ENCODE measurements at places on chromosomes 3 and 15. TPM values are rescaled to one million over a fixed set of nuclear protein-coding genes. Genes with fewer than 3 reads are reported as not detected.

TOP2B gene
- total RNA-seq = 82.3 TPM

ACKR2 gene
- total RNA-seq = 0.15 TPM

CADPS gene
- total RNA-seq = 57.8 TPM

PCBP4 gene
- 151 TPM for total RNA-seq

DNA sequence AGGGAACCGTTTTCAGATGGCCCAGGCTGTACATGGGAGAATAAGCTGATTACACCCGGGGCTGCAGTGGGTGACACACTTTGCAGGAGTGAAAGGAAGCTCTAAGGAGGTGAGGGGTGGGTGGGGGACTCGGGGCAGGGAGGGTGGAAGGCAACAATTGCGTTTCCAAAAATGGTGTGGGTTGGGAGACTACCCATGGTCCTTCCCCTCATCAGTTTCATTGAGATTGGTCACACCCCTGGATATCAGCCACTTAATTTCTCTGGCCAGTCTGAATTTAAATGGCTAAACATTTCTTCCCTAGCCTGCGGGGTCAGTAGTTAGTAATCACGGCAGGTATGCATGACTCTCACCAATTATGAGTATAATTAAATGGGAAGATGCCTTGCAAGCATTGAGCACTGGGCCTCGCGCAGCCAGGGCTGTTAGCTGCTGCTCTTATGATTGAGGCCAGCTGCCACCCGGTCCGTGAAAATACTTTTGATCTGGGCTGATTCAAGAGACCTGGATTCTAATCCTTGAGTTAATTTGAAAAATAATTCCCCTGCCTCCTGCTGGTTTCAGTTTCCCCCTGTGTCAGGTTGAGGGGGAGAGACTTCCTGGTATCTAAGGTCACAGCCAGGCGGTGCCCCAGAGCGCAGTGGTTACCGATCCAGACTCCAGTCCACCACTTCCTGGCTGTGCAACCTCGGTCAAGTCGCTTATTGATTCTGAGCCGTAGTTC is 23.3 kb downstream of the SLC6A6 start:
- DNase-seq = no peak

- no peak for DNase-seq
These were observed 28.8 kb downstream of the NBEAL2 start for GRCh38 chr3:47008234-47008796.

GRCh38 chr15:57857871-57858270 is 151.4 kb downstream of the POLR2M start:
- DNase-seq = no peak

DNA sequence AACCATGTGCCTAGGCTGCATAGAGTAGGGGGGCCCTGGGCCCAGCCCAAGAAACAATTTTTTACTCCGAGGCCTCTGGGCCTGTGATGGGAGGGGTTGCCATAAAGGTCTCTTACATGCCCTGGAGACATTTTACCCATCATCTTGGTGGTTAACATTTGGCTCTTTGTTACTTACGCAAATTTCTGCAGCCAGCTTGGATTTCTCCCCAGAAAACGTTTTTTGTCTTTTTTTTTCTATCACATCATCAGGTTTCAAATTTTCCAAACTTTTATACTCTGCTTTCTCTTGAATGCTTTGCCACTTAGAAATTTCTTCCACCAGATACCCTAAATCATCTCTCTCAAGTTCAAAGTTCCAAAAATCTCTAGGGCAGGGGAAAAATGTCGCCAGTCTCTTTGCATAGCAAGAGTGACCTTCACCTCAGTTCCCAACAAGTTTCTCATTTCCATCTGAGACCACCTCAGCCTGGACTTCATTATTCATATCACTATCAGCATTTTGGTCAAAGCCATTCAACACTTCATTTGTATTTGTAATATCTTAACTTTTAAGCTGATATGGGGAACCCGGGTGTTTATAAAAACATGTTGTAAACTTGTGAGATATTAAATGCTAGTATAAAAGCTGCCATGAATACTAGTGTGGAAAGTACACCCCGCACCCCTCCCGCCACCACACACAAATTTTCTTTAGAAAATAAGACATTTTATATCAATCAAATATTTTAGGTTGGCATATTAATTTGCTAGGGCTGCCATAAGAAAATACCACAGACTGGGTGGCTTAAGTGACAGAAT is 56.0 kb upstream of the PLSCR4 start:
- no peak for DNase-seq

DNA sequence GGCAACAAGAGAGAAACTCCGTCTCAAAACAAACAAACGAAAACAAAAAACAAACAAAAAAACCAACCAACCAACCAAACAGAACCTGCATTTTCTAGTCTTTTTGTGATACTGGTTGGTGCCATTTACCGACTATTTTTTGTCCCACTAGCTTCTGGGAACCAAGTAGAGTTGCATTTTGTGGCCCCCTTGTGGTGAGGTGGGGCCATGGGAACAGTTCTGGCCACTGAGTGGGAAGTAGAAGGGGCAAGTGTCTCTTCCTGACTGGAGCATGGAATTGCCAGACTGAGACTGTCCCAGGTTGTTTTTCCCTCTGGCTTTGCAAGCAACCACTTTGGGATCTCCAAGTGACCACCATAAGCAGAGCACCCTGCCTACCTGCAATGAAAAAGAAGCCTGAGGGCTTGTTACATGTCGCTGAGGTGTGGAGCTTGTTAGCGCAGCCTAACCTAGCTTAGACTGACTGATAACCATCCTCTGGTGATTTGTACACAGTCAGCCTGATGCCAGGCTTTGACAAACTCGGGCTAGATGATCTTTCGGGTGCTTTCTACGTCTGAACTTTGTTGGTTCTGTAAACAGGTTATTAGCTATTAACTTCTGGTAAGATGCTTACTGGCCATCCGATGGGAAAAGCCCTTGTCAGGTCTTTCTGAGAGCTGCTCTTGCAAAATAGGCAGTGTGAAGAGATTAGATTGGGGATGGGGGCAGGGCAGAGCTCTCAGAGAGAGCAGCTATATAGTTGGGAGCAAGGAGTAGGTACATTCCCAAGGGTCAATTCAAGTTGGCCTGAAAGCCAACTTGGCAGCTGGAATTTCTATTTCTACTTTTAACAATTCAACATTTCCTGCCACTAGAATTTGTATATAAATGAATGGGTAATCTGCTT is 172.2 kb downstream of the SSR3 start:
- DNase-seq = peak; percentile 28

- DNase-seq = peak; percentile 70
These were observed 27.3 kb upstream of the TRAK1 start for GRCh38 chr3:42063888-42064287.

GRCh38 chr3:148008591-148008990 is 599.4 kb downstream of the ZIC1 start:
- no peak for DNase-seq

- DNase-seq = no peak
These were observed 7.0 kb downstream of the CHST14 start for GRCh38 chr15:40477642-40478327.

DNA sequence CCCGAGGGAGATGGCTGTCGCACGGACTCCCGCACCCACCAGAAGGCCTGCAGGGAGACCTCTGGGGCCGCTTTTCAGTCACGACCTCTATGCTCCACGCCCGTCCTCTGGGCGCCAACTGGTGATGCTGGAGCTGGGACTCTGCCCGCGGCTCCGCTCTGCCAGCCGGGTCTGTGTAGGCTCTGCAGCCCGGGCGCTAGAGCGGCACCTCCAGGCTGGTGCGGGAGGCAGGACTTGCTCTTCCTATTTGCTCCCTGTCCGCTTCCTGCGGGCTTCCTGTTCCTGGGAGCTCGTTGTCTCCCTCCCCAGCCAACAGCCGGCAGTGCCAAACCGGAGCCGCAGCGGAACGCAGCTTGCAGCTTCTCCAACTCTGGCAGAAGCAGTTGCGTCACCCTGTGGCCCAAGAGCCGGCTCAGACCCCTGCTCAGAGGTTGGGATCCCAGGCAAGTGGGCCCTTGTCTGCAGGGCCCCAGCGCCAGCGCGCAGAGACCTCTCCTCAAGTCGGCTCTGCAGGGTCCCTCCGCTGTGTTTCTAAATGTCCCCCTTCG is 285.9 kb downstream of the XXYLT1 start:
- peak; percentile 66 for DNase-seq

DNA sequence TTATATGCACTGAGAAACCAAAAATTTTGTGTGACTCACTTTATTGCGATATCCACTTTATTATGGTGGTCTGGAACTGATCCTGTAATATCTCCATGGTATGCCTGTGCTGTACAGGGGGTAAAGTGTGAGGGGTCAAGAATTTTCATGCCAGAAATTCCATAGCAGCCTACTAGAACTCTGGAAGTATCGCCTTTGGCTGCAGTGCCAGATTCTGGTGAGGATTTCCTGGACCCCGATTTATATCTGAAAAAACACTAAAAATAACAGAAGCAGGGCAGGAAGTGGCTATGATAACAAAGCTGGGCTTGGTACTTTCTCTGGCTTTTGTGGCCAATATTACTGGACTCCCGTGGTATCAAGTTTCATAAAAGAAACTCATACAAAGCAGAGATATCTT is 36.4 kb downstream of the CCDC80 start:
- DNase-seq = no peak

DNA sequence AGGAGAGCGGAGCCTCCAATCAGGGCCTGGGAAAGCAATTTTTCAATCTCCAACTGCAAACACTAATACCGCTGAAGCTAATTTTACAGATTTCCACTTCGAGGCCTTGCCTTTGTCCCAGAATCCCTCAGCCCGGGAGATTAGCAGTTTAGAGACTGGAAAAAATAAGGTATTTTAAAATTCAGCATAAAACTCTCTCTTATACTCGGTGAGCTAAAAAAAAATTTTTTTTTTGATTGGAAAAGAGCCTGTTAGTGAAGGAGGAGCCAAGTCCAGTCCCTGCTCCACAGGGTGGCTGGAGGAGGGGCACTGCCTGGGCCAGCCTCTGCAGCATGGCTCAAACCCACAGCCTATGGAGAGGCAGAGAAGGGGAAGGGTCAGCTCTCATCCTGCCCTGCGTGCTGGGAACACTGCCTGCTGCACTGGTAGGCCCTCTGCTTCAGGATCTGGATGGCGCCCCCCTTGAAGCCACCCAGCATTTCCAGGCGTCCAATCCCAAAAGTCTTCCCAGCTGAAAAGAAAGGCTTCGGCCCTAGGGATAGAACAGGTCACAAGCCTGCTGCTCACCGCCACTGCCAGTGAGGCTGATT is 48.9 kb downstream of the CACNA2D2 start:
- peak; percentile 17 for DNase-seq

DNA sequence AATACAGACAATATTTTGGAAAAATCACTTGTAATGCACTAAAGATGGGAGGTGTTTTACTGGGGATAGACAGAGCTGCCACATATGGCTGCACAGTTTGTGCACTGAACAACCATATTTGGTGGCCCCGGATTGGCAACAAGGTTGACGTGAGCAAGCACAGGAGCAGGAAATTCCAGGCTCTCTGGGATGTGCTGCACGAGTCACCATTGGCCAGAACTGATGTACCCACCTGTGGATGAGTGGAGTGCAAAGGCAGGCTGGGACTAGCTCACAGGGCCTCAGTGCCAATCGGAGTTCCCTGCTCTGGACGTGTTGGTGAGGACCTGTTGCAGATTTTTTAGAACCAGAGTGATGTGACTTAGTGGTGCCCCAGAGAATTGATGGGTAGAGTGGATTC is 42.0 kb upstream of the SCAANT1 start:
- DNase-seq = no peak

- no peak for DNase-seq
These were observed 22.6 kb upstream of the POMGNT2 start for GRCh38 chr3:43128464-43128863.

GRCh38 chr3:136464502-136464901 is 214.4 kb downstream of the PCCB start:
- no peak for DNase-seq

DNA sequence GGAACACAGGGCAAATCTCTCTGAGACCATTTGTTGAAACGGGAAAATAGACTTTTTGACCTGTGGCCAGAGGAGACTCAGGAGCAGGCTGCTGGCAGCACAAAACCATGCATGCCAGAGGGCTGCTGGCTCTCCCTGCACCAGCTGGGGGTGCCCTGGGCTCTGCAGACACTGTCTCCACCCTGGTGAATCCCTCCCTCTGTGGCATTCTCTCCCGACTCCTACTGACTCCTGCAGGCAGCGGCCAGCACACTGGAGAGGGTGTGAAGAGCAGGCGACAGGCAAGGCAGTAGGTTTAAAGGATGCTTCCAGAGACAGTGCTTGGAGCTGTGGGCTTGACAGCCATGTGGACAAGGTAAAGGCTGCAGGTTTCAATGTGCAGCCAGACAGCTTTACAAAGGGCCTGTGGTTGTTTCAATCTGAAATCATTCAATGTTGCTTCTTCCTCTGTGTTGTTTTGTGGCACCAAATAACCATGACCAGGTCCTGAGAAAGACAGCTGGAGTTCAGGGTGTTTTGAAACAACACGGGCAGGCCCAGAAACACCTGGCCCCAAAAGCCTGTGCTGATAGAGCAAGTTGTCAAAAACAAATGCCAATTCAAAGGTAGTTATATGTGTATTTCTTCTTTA is 431.0 kb upstream of the ATP10A start:
- peak; percentile 13 for DNase-seq

DNA sequence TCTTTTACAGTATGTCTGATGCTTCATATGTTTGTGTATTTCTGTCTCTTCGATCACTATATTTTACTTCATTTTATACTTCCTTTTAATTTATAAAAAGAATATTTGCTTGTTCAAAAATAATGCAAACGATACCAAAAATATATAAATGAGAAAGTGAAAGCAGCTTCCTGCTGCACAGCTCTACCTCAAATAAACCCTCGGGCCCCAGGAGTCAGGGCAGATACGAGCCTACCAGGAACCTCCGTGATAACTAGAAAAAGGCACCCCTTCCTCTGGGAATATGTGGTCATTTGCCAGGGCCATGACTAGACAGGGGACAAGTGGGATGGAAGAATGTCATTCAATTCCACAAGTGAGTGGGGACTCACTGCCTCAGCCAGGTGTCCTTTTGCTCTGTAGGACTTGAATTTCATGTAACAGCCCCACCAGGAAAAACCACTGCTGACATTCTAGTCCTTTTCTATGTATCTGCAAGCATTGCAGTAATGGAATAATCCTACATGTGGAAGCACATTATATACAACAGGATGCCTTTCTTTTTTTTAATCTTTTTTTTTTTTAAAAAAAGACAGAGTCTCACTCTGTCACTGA is 133.3 kb downstream of the SUCLG2 start:
- no peak for DNase-seq

- DNase-seq = peak; percentile 2
These were observed 1199.9 kb downstream of the SI start for GRCh38 chr3:163878396-163878795.

- peak; percentile 43 for DNase-seq
These were observed 149.6 kb downstream of the CHDH start for GRCh38 chr3:53696401-53697172.

DNA sequence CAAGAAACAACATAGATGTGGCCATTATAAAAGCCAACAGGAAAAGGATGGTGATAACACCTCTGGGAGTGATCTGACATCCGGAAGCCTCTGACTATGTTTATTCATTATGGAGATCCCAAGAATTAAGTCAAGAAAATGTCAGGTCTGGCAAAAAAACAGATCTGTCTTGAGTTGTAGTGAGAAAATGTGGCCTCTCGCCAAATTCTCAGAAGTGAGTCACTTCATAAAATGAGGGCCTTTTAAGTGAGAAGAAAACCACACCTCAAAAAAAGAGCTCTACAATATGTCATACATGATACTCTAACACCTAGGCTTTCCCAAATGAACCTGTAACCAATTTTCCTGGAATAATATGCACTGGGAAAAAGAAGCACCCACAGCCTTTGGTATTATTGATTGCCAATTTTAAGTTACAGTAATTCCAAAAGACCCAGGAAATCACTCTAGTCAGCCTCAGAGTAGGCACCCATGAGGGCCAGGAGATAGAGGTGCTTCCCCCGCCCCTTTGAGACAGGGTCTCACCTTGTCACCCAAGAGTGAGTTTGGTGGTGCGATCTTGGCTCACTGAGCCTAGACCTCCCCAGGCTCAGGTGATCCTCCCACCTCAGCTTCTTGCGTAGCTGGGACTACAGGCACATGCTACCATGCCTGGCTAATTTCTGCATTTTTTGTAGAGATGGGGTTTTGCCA is 38.0 kb downstream of the CCR3 start:
- DNase-seq = no peak
